ENCODE measurements at places on chromosomes 5 and 9. TPM values are rescaled to one million over a fixed set of nuclear protein-coding genes. Genes with fewer than 3 reads are reported as not detected.

The POC5 gene
- total RNA-seq: 7.9 TPM

The LCN15 gene
- total RNA-seq: not detected

The TAF11L5 gene
- total RNA-seq: not detected

The SPRY4 gene
- 5.8 TPM for total RNA-seq

The CCDC183 gene
- total RNA-seq: not detected

The IL3 gene
- not detected for total RNA-seq

GRCh38 chr5:115532517-115532916 lies 12.1 kb downstream of the FEM1C start:
- no peak overlapping the region for H3K27ac ChIP-seq
- H3K36me3 ChIP-seq: no peaks in the 10 kb centered on the region
- DNase-seq: no peak
- no peaks in the 10 kb centered on the region for H3K27me3 ChIP-seq

- H3K4me3 ChIP-seq: no peak overlapping the region
- no peak overlapping the region for H3K27ac ChIP-seq
- no peaks in the 10 kb centered on the region for H3K36me3 ChIP-seq
- H3K4me1 ChIP-seq: no peaks in the 10 kb centered on the region
- no peak for DNase-seq
These were observed 90.9 kb downstream of the CFAP90 start for GRCh38 chr5:7759951-7760580.

- H3K4me1 ChIP-seq: peaks cover 6% of the 10 kb centered on the region
- H3K27me3 ChIP-seq: no peaks in the 10 kb centered on the region
- no peak overlapping the region for H3K4me3 ChIP-seq
- H3K27ac ChIP-seq: no peak overlapping the region
These were observed 2.2 kb downstream of the CACFD1 start for GRCh38 chr9:133461975-133462374.

DNA sequence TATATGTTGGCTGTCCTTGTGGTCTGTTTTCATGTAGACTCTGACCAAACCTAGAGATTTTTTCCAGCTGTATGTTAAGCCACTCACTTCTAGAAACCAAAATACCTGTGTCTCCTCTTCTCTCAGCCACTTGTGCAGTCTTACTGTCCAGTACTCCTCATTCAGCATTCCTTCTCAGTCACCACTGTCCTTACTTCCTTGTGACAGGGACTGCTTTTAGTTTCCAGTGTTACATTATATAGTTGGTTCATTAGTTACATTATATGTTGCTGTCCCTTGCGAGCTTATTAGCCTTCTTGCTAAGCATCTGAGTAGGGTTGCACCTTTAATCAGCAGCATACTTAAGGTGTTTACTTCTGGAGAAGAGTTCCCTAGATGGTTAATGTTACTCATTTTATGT lies 4.3 kb downstream of the ATP6V1G1 start:
- H3K27me3 ChIP-seq: no peaks in the 10 kb centered on the region
- peaks cover 55% of the 10 kb centered on the region for H3K4me1 ChIP-seq
- peak overlapping the region; percentile 36 for H3K4me3 ChIP-seq
- DNase-seq: no peak

GRCh38 chr5:128408622-128409021 lies 129.4 kb downstream of the FBN2 start:
- no peaks in the 10 kb centered on the region for H3K36me3 ChIP-seq
- H3K4me3 ChIP-seq: no peak overlapping the region
- no peak for DNase-seq

Data from esophagus squamous epithelium (tissue), 5 donors.